ENCODE measurements at places on chromosomes 3 and 15.

DNA sequence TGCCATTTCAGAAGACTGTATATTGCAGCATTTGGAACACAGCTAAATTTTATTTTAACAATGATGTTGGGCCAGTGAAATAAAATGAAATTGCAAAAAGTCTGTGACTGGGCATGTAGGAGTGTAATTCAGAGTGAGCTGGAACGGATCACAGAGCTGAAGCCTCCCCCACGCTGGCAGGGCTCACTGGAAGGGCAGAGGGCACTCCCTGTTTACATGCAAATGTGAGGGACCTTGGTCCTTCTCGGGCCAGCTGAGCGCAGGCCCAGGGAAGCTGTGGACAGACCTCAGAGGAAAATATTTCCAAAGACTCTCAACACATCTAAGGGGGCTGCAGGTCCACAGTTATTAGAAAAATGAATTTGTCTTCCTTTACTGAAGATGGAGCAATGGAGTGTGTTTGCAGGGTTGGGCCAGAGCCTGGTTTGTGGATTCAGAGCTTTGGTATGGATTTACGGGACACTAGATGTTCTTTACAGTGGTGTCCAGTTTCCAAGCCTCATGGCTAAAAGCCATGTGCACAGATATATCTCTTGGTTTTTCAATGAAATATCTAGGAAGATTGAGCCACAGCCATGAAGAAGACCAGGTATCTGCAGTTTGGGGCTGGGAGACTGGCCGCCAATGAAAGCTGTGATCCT lies 32.0 kb downstream of the TRPM1 start:
- peak; percentile 28 for DNase-seq

GRCh38 chr15:70627734-70628548 lies 135.4 kb downstream of the UACA start:
- DNase-seq = no peak

GRCh38 chr3:38477839-38478450 lies 18.2 kb upstream of the EXOG start:
- no peak for DNase-seq

DNA sequence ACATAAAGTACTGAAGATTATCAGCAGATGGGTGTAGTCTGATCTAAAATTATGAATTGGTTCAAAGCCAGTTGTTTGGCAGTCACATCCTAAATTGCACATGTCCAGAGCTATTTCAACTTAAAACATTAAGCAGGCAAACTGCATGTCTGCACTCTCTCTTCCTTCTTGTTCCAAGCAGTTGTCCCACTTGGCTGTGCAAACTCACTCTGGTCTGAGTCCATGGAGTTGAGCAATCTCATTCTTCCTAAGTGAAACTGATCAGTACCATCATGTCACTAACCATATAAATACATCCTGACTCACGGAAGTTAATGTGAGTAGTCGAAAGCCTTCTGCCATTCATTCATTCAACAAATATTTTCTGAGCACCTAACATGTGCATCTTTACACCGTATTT lies 353.0 kb downstream of the ROBO1 start:
- DNase-seq = peak; percentile 78

GRCh38 chr3:16522834-16523233 lies 9.3 kb upstream of the RFTN1 start:
- no peak for DNase-seq

DNA sequence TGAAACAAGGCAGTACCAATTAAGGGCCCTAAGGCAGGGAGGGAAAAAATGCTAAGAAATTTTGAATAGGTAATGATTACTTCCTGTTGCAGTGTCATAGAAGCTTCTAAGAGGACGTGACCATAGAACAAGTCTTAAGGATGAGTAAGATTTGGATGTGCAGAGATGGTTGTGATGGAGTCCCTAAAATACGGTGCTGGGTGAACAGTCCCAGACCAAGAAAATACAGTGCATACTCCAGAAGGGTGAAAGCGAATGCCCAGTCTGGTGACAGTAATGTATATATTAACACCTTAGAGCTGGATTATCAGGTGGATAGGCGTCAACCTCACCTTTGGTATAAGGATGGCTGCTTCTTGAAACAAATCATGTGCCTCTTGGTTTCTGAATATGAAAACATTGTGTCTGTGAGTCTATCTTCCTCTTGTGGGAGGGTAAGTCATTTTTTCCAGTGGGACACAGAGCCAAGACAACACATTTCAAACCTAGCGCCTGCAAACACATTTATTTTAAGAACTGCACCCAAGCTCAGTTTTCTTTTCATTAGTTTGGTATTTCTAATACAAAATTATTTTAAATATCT lies 101.2 kb upstream of the TP63 start:
- no peak for DNase-seq

DNA sequence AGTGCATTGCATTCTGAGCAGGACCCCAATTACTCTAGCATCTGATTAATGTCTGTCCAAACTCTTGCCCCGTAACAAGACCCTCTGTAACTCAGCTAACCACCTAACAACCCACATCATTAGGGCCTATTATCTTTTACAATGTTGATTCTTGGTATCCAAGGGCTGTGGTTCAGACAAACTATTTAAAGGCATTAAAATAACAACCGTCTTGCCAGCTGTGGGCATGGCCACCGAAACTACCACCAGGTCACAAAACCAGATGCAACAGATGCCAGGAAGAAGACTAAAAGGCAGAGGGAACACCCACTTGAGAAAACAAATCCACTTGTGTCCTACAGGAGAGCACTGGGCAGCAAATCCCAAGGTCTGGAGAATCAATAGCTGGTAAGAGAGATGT lies 262.9 kb downstream of the ERC2 start:
- DNase-seq = no peak

GRCh38 chr3:5122741-5123706 lies 932 bp downstream of the ARL8B start:
- peak; percentile 82 for DNase-seq

- peak; percentile 13 for DNase-seq
Observed at GRCh38 chr3:148625991-148626390, 71.7 kb upstream of the AGTR1 start.

- no peak for DNase-seq
Observed at GRCh38 chr3:181956122-181956521, 244.4 kb downstream of the SOX2 start.

- DNase-seq = peak; percentile 64
Observed at GRCh38 chr15:57220205-57220604, 156.1 kb upstream of the CGNL1 start.

DNA sequence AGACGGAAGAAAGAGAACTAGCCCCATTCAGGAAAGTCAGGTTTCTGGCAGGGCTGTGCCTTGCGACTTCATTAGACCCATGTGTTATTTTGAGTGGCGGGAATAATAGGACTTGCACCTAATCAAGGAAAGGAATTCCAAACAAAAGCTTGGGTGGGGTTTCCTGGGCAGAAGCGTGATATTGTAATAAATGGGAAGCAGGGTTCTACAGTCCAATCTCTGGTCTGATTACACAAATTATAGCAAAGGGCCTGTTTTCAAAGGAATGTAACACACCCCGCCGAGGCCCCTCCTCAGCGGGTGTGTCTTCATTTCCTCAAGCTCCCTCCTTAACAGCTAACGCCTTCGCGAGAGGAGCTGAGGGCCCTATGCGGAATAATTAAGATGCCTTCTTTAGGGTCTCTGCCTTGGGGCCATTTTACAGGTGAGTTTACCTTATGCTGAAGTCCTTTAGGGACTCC lies 396.0 kb upstream of the C2CD4B start:
- no peak for DNase-seq

- no peak for DNase-seq
Observed at GRCh38 chr15:57932348-57932747, 133.2 kb downstream of the ALDH1A2 start.

DNA sequence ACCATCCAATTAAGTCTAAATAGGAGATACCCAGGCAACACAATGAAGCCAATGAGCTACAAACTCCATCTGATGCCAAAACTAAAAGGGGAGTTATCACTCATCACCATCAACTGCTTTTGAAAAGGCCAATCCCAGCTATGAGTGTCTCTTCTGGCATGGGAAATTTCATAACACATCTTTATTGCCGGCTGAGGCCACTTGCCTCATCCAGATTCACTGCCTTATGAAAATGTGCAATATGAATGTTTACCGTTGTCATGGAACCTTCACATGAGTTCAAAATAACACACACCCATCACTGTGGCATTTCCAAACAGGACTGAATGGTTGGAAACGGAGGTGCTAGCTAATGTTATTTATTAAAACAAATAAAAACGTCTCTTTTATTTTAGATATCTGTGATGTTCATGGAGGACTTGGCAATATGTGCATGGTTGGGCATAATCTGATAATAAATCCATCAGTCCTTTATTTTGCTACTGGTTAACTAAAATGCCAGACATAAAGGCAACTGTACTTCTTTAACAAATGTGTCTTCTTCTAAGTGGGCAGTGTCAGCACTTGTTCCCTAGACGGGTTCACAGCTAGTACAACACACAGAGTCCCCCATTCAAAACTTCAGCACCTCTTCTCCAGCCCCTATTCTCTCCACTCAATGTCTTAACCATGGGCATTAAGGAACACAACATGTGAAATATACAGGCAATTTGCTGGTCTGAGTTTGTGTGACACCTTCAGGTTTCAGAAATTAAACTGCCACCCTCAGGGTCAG lies 143.9 kb downstream of the MAGI1 start:
- peak; percentile 61 for DNase-seq

- no peak for DNase-seq
Observed at GRCh38 chr3:17044855-17045254, 160.1 kb downstream of the PLCL2 start.

DNA sequence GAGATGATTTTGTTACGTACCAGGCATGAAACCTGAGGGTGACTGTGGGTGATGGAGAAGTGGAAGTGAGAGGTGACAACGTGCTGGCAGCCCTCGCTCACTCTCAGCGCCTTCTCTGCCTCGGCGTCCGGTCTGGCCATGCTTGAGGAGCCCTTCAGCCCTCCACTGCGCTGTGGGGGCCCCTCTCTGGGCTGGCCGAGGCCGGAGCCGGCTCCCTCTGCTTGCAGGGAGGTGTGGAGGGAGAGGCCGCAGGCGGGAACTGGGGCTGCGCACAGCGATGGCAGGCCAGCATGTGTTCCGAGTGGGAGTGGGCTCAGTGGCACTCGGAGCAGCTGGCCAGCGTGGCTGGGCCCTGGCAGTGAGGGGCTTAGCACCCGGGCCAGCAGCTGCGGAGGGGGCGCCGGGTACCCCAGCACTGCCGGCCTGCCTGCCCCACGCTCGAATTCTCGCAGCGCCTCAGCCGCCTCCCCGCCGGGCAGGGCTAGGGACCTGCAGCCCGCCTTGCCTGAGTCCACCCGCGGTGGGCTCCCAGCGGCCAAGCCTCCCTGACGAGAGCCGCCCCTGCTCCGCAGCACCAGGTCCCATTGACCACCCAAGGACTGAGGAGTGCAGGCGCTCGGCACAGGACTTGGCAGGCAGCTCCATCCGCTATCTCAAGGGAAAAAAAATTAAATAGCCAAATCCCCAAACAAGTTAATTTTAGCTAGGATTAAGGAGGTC lies 29.7 kb upstream of the MYRIP start:
- no peak for DNase-seq

GRCh38 chr3:13452490-13453335 lies 27.4 kb upstream of the HDAC11 start:
- DNase-seq = peak; percentile 67

GRCh38 chr3:175075269-175075668 lies 216.1 kb downstream of the NAALADL2 start:
- DNase-seq = no peak

GRCh38 chr3:143769616-143770015 lies 78.7 kb downstream of the SLC9A9 start:
- DNase-seq = peak; percentile 75

- no peak for DNase-seq
Observed at GRCh38 chr3:160376681-160377080, 22.3 kb downstream of the IFT80 start.

DNA sequence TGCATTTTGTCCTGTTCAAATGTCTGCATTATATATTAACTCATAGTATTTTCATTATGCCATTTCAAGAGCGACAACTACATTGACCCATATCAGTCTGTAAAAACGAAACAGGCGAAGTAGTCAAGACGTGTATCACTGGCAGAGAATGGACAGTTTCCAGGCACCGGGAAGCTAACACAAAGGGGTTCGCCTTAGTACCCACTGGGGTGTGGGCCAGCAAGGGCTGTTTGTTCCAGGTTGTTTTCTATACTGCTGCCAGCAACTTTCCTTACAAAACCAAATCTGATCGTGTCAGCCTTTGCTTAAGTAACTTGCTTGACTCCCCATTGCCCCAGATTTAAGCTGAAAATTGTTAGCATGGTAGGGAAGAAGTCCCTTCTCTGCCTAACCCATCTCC lies 87.1 kb downstream of the CGNL1 start:
- no peak for DNase-seq

GRCh38 chr3:126357295-126358037 lies at the start of gene KLF15:
KLF15 (minus strand) TSS chr3:126357408; CDS start chr3:126352922, 4,486 bp downstream.
- peak; percentile 80 for DNase-seq

DNA sequence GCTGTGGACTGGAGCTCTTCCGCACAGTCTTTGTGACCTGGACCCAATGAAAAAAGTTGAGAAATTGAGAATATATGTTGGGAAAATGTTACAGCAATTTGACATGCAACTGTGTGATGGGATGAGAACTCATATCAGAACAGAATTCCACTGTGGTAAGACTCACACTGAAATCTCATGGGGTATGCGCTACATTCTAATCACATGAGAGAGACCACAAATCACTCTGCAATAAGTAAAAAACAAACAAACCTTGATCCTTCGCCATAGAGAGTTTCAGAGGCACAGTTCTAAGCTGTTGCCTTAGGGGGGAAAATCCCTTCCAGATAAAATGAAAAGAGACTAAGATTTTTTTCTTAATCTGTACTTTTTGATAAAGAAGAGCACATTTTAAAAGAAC lies 37.3 kb downstream of the LMCD1 start:
- DNase-seq = peak; percentile 73

GRCh38 chr3:50192689-50193141 lies 1.3 kb downstream of the GNAT1 start:
- peak; percentile 68 for DNase-seq

DNA sequence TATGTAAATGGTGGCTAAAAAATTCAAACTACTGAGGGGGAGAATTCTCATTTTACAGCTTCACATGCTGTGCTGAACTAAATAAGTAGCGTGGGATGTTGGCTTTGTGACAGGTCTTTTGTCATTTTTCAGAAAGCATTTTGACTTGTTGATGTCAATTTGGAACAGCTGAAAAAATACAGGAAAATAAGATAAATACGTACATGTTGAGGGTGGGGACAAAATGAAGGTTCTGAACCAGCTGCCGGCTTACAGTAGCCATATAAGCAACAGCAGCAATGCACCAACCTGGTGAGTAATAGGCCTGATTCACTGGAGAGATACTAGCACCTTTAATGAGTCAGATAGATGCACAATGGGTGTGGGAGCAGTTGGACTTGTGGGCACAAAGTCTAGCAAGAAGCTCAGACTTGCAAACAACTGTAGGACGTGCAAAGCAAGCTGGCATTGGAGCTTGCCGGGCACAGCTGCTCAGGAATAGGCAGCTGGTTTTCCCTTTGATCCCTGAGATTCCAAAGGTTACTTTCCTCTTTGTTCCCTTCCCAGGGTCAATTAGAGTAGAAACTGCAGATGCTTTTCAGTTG lies 12.9 kb downstream of the B3GNT5 start:
- DNase-seq = peak; percentile 85

DNA sequence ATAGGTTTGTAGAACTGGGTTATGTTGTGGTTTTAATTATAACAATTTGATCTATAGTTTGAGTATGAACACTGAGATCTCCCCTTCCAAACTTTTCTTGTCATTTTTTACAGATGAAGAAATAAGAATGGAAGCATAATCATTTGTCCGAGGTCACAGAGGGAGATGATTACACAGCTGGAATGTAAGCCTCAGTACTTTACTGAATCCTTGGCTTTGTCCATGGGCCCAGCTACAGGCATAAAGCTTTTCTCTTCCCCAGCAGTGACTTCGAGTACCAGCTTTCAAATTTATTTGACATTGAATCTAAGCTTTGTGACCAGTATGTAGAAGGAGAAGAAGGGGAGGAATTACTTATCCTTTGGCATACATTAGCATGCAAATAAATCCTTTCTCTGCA lies 80.9 kb upstream of the DCBLD2 start:
- no peak for DNase-seq
